ENCODE measurements at places on chromosomes 3 and 15.

DNA sequence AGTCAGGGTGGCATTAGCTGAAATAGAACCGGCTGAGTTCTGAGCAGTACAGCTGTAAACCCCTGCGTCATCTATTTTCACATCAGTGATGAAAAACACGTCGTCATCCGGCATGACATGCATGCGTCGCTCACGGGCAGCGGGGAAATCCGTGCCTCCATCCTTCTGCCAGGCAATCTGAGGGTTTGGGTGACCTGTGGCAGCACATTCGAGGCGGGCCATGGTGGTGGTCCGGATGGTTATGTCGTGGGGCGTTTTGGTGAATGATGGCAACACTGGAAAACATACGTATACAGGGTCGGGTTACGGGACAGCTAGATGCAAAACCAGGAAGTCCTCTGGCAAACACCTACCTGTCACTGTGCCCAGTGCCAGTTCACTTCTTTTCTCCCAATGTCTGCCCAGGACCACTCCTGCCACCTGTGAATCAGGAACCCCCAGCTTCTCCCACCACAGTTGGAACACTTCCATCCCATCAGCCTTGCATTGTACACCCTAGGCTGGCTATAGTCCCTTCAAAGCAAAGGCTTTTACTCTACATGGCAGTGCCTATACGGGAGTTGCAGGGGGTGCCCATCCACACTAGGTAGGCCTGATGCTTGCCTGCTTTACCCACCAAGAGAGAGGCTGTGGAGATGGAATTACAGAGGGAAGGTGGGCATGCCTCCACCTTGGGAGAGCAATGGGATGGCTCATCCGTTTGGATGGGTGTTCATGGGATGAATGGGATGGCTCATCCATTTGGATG, 116.7 kb downstream of the LRIG1 start:
- no peak for DNase-seq

DNA sequence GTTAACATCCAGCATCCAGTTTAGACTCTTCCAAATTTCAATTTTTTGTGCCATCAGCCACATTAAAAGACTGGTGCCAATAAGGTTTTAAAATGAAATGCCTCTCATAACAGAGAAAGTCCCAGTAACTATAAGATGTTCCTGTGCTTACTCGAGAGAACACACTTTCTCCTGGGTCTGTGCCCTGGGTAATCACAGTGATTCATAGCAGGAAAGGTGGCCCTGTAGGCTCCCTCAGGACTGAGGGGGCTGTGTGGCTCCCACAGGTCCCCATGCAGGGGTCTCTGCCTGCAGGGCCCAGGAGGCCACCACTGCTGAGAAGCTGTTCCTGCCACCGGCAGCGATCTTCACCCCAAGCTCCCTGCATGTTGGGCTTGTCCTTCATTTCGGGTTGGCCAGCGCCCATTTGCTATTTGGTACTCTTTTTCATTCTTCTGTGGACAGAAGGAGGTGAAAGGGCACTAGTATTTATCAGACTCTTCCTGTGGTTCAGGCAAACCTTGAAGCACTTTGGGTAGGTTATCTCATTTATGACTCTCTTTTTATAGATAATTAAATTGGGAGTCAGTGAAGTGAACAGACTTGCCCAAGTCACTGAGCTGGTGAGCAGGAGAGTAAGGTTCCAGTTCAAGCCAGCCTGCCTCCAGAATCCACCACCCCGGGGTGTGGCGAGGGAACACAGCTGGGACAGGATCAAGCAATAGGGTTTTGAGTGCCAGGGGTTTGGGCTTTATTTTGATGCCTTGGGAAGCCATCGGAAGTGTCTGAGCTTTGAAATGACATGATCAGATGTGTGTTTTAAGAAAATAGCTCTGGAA, 44.2 kb upstream of the PLXNA1 start:
- DNase-seq, result no peak

- no peak for DNase-seq
Measured at GRCh38 chr3:140368223-140368811, 309.5 kb upstream of the TRIM42 start.

DNA sequence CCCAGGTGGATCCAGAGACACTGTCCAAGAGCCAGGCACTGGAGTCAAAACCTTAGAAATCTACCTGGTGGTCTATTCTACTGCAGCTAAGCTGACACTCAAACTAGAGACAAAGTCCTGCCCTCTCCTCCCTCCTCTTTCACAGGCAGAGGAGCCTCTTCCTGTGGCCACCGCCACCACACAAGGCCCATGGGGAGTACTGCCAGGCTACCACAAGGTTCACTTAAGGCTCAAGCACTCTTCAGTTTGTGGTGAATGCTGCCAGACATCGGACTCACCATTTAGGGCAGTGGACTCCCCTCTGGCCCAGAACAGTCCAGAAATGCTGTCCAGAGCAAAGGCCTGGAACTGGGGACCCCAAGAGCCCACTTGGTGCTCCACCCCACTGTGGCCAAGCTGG, 160.9 kb downstream of the ADAMTS17 start:
- no peak for DNase-seq

- no peak for DNase-seq
Measured at GRCh38 chr3:32097768-32098167, 8.7 kb upstream of the GPD1L start.
